ENCODE measurements at places on chromosomes 1 and 21.

DNA sequence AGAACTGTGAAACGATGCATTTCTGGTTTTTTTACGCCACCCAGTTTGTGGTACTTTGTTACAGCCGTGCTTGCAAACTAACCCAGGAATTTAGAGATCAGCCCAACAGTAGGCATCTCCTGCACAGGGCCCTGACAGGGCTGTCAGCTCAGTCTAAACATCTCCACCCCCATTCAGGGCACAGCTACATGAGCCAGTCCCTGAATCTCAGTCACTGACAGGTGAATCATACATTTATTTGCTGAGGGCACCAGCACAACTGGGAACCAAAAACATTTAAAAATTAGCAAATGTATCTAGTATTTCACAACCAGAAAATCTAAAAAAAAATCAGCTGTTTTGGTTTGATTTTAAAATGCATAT is 30.7 kb downstream of the PRDX6 start:
- DNase-seq, result no peak

GRCh38 chr1:209398313-209398991 is 185.1 kb upstream of the CAMK1G start:
- DNase-seq, result no peak

GRCh38 chr1:24584171-24584647 is 28.3 kb downstream of the NCMAP start:
- no peak for DNase-seq

- DNase-seq, result no peak
These were observed 909.4 kb downstream of the ADGRL2 start for GRCh38 chr1:82710091-82710490.

DNA sequence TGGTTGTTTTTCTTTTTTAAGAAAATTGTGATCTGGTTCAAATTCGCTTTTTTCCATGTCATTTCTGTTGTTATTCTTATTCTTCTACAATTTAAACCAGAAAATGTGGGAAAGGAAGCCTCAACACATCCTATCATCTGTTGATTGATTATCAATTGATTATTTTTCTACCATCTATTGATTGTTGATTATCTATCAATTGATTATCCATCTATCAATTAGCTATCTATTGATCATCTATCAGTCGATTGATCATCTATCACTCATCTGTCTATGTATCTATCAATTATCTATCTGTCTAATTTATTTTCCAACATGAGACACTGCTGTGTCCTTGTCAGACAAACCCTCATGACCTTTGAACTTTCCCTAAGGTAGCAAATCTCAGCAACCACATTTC is 136.1 kb upstream of the ARHGEF16 start:
- no peak for DNase-seq

DNA sequence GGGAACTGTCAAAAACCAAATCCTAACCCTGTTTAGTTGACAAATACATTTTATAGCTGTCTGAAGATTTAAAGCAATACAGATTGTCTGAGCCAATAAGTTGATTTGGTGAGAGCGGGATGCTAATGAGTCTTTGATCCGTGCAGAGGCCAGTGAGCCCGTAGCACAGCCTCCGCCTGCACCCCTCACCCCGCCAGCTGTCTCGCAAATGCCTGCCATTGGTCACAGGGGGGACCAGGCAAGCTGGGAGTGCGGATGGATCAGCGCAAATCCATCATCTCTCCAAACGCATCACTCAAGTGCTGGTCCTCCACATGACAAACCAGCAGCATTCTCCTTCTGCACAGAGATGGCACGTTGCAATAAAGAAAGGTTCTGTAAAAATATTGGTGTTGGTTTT is 51.0 kb downstream of the ZBTB18 start:
- no peak for DNase-seq

DNA sequence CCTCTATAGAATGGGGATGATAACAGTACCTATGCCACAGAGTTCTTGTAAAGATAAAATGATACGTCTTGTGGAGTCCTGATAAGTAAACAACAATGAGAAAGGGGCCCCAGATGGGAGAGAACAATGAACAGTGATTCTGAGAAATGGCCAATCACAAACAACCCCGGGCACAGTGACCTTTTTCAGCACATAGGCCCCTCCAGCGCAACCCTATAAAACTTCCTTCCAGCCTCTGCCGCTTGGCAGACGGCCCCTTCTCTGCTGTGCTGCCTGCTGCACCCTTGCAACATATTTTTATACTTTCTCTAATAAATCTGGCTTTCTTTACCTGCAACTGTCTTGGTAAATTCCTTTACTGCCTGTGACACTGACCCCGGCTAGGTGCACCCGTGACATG is 8.9 kb downstream of the RCAN1 start:
- no peak for DNase-seq

- DNase-seq, result no peak
These were observed 95.0 kb upstream of the GORAB start for GRCh38 chr1:170436928-170437327.

Measured in activated T-cell treated with anti-CD3 and anti-CD28 coated beads, Interleukin-2, amount 50 U/mL, for 1 hour (primary cell).